ENCODE measurements at places on chromosomes 3 and 15.

- DNase-seq, result no peak
These were observed 847.8 kb downstream of the SI start for GRCh38 chr3:164230385-164231094.

- peak; percentile 42 for DNase-seq
These were observed 532 bp downstream of the B4GALT4 start for GRCh38 chr3:119240101-119240590.

GRCh38 chr15:56968821-56969220, 50.4 kb downstream of the TCF12 start:
- no peak for DNase-seq

DNA sequence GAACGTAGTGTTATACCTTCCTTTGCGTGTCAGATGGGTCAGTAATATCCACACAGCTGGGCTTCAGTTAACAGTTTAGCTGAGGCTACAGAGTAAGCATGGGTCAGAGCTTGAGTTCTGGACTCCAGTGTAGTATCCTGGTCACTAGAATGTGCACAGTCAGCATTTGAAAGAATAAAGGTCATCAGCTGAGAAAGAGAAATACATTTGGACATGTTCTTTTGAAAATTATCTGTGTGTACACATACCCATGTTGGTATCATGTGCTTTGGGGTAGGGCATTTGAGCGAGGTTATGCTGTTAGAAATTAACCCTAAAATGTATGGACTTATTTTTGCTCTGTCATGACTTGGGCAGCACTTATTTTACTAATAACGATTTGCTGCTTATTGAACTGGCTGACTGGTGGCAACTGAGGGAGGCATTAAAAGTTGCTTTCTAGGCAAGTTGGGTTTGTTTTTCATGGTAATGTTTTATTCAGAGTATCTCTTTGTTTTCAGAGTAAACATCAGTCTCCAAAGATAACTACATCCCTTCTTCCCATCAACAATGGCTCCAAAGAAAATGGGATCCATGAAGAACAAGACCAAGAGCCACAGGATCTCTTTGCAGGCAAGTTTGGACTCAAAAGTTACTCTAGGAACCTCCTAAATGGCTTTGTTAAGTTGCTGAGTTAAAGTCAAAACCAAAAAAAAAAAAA, 16.4 kb downstream of the SNX1 start:
- no peak for DNase-seq

DNA sequence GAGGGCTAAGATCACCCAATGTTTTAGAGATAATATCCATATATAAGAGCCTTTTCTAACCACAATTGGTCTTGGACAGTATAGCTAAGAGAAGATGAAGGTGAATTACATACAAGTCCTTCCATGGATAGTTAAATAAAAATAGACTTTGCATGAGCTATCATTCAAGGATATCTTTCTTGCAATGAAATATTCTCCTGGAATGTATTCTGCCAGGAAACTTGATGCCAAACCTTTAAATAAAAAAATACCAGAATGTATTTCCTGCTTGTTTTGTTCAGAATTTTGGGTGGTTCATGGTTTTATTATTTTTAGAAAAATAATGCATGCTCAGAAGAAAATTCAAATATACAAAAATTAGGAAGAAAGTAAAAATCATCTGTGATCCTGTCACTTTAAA, 88.8 kb upstream of the PPIB start:
- DNase-seq, result no peak

DNA sequence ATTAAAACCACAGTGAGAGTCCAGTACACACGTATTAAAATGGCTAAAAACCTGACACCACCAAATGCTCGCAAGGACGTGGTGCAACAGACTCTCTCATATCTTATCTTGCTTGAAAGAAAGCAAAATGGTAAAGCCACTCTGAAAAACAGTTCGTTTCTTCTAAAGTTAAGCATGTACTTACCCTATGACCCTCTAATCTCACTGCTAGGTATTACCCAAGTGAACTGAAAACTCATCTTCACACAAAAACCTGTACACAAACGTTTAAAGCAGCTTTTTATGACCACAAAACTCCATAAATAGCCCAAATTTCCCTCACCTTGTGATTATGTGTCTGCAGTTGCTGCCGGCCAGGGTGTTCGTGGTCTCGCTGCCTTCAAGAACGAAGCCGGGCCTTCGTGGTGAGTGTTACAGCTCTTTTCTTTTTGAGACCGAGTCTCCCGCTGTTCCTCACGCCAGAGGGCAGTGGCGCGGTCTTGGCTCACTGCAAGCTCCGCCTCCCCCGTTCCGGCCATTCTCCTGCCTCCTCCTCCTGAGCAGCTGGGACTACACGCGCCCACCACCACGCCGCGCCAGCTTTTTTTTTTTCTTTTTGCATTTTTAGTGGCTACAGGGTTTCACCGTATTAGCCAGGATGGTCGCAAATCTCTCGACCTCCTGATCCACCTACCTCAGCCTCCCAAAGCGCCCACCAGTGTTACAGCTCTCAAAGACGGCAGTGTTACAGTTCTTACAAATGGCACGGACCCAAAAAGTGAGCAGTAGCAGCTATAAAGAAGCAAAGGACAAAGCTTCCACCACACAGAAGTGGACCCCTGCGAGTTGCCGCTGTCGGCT, 165.4 kb downstream of the TJP1 start:
- DNase-seq, result no peak

- no peak for DNase-seq
These were observed 142.0 kb downstream of the NAALADL2 start for GRCh38 chr3:175001091-175001490.

DNA sequence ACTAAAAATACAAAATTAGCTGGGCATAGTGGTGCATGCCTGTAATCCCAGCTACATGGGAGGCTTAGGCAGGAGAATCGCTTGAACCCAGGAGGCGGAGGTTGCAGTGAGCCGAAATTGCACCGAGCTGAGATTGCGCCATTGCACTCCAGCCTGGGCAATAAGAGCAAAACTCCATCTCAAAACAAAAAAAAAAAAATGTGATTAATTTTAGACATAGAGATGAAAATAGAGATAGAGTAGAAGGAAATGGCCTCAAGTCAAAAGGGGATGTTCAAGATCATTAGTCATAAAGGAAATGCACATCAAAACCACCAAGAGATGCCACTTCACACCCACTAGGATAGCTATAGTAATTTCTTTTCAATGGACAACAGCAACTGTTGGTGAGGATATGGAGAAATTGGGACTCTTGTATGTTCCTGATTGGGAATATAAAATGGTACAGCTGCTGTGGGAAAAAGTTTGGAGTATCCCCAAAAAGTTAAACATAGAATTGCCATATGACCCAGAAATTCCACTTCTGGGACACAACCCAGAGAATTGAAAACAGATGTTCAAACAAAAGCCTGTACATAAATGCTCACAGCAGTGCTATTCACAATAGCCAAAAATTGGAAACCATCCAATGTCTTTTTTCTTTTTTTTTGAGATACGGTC, 55.4 kb downstream of the ABHD2 start:
- no peak for DNase-seq

DNA sequence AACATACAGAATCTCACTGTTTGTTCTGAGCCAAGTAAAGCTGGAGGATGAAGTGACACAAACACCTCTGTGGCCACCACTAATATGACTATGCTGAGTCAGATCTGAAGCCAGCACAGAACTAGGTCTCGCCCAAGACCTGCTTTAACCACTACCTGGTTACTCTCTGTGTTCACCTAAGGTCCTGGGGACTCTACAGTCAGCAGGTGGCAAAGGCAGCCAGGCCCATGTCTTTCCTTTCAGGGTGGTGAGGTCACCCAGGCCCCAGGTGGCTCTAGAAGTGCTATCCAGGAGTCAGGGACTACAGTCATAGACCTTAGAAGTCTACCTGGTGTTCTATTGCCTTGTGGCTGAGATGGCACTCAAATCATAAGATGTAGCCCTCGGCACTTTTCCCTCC, 287.9 kb upstream of the ARRDC4 start:
- no peak for DNase-seq

DNA sequence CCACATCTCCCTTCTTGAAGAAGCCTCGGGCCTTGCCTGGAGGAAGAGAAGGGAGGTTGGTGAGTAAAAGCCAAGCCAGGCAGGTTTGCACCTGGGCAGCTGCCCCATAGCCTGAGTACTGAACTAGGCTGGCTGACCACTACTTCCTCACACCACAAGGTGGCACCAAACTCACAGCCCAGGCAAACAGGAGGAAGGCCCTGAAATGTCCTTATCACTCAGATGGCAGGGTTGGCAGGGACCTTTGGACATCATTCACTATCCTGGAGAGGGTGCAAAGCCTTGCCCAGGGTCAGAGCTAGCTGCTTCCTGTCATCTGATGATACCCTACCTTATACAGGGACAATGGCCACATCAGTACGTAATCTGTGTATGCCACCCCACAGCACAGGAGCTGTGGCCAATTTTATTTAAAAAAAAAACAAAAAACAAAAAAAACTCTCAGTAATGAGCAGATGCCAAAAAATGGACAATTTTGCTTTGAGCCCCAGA, 2.2 kb upstream of the GRAMD2A start:
- peak; percentile 83 for DNase-seq

- DNase-seq, result no peak
These were observed 22.5 kb downstream of the DMXL2 start for GRCh38 chr15:51600114-51600513.

GRCh38 chr15:29058903-29059539, 173.2 kb downstream of the APBA2 start:
- no peak for DNase-seq

DNA sequence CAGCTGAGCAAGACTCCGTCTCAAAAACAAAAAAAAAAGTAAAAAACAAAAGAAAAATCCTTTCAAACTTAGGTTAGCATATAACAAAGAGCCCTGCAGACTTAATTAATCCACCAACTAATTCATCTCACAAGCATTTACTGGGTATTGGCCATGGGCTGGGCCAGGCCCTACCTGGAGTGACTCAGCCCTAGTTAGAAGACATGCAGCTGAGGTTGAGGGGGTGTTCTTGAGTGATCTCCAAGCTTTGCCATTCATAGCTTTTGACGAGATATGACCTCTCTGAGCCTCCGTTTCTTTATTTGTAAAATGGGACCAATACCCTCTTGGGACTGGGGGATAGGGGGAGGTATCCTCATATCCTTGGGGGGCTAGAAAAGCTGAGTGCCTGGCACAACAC, 7.8 kb downstream of the FBXL22 start:
- DNase-seq, result no peak

- peak; percentile 46 for DNase-seq
These were observed 14.2 kb downstream of the CIB1 start for GRCh38 chr15:90219421-90220141.

DNA sequence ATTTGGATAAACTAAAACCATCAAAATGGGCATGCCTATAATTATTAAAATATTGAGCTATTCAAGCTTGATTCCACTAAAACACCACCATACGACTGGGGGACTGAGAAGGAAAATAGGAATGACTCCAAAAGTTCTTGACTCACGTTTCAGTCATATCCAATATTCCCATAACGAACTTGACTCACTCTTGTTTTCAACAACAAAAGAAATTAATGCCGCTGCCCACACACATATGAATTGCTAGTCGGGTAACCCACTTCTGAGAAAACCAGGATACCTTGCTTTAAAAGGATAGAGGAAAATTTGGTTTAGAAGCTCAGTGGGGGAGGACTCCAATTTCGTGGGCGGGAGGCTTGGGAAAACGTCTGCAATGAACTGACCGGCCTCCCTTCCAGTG, 5.2 kb downstream of the HTR3C start:
- DNase-seq, result no peak

DNA sequence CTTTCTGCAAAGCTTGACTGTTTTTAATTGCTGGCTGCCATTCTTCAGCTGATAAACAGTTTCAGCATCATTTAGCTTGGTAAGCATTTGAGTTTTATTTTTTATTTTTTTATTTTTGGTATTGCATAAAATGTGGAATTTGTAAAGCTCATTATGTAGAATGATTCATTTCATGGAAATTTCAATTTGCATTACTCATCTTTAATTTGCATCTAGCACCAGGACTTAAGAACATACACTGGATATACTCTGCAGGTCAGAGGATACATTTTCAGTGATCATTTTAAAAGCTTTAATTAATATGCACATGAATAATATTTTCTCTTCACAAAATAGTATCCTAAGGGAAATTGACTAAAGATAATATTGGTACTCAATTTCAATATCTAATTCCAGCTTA, 732.4 kb upstream of the BCHE start:
- DNase-seq, result no peak

DNA sequence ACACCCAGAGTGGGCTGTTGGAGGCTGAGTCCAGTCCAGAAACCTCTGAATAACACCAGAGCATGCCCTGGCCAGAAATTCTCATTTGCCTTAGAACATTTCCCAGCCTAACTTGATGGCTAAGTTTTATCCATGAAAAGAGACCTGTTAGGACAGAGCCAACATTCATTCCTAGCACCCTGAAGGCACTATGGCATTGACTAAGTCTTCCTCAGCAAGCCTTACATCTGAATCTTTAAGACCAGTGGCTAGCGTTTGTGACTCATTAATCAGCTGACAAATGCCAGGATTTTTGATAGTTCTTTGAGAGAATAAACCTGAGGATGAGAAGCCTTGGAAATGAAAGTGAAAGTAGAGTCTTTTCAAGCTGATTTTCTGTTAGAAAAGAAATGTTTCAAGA, 1087.1 kb upstream of the ALCAM start:
- DNase-seq, result no peak

DNA sequence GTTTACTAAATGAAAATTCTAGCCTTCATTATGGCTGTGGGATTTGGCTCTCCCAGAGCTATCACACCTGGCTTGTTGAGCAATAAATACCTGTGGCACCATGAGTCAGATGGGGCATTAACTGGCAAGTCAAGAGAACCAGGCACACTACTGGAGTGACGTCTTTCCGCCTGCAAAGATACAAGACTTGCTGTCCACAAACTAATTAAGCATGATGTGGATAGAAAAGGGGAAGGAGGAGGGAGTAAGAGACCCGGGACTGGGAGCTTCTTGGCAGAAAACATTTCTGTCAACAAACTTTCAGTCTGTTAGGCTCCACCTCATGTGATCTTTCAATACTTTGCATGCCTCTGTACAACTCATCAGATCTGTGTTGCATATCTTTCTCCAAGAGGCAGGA, 56.5 kb downstream of the CLDN1 start:
- no peak for DNase-seq

- no peak for DNase-seq
These were observed 17.0 kb downstream of the ANKDD1A start for GRCh38 chr15:64928626-64929220.
